ENCODE measurements at places on chromosomes 5 and 9.

DNA sequence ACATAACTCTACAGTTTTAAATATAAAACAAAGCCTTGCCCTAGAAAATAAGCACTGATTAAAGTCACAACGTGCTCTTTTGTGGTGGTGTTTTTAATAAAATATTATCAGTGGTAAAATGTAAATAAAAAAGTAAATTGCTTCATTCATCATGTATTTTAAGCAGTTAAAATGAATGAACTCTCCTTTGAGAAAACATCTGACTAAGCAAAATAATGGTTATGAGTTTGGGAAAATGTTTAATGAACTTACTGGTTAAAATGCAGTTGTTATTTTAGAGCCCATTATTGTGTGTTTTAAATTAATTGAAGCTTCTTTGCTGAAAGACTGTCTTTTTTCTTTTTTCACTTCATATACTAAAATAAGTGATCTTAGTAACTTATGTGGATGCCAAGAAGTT, 1007.5 kb upstream of the ARRDC3 start:
- no peak for DNase-seq

GRCh38 chr5:128984480-128984879, 19.2 kb downstream of the SLC27A6 start:
- DNase-seq: no peak

GRCh38 chr9:19998153-19998552, 209.3 kb upstream of the SLC24A2 start:
- no peak for DNase-seq

GRCh38 chr5:138819081-138819480, 56.1 kb downstream of the LRRTM2 start:
- no peak for DNase-seq

DNA sequence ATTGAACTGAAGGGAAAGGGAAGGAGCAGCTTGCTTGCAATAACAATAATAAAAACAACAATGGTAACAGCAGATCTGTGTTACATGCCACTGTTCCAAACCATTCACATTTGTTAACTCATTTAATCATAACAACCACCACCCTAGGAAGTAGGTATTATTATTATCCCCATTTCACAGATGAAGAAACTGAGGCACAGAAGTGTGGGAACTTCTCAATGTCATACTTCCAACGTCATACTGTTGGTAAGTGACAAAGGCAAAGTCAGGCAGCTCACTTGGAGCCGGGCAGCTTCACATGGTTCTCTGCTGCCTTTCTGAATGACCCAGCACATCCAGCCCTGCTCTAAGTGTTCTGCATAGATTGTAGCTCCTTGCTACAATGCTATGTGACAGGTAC, 72.6 kb downstream of the FOXD1 start:
- DNase-seq: no peak

DNA sequence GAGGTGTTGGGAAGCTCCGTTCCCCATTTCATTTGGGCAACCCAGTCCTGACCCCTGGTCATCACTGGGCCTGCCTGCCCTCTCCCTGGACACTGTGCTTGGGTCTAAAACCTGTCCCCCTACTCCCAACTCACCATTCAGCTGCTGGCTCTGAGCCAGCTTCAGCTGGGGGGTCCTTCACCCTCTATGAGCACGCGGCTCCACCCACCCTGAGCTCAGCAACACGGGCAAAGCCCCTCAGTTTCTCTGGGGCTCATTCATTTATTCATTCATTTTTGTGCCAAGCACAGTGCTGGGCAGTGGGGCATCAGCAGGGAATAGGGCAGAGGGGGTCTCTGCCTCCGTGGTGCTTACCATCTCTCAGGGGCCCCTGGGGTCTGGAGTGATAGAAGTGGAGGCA, 199.8 kb upstream of the MVB12B start:
- DNase-seq: no peak
